CD4-positive, alpha-beta T cell treated with Interleukin-21 for 1 hour (primary cell): ENCODE measurements at places on chromosomes 13 and 19.

GRCh38 chr13:28137596-28137995 lies 749 bp upstream of the PAN3 start:
- DNase-seq: no peak

DNA sequence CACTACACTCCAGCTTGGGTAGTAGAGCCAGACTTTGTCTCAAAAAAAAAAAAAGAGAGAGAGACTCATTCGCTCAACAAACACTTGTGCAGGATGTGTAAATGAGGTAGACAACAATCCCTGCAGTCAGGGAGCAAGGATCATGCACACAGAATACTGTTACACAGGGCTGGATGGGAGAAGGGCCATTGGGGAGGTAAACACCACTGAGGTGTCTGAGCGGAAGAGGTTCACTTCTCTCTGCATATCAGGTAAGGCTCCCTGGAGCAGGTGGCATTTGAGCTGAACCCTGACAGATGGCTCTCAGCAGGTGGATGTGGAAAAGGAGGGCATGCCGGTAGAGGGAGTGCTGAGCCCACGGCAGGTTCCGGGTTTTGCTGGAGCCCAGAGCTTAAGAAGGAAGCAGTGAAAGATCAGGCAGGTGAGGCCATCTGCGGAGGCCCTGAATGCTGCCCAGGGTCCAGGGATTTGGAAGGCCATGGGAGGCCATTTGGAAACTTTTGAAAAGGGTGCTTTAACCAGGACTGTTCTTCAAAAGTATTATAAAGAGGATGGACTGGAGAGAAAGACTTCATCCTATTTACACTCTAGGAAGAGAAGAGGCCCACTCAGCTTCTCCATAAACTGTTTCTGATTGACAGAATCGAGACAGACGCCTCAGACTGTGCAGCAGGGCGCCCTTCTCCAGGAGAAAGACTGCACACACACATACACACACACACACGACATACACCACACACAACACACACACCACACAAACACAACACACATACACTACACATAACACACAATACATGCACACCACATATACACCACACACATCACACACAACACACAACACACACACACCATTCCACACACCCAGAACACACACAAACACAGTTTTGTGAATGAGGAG lies 199.4 kb downstream of the USP12 start:
- DNase-seq: no peak

DNA sequence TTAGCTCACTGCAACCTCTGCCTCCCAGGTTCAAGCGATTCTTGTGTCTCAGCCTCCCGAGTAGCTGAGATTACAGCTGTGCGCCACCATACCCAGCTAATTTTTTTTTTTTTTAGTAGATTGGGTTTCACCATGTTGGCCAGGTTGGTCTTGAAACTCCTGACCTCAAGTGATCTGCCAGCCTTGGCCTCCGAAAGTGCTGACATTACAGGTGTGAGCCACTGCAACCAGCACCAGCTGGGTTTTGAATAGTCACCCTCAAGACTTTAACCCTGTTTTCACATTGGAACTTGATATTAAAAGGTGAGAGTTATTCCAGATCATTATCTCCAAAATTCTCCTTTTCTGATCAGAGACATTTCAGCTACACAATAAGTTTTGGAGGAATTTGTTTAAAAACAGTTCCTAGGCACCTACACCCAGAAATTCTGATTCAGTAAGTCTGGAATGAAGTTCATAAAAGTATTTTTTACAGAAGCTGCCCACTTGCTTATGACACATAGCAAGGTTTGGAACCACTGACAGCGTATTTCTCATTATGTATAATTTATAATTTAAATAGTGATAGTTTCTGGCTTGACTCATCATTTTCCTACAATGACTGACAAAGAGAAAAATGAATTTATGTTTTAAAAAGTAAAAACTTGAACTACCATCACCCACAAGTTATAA lies 417.3 kb downstream of the DIAPH3 start:
- no peak for DNase-seq

DNA sequence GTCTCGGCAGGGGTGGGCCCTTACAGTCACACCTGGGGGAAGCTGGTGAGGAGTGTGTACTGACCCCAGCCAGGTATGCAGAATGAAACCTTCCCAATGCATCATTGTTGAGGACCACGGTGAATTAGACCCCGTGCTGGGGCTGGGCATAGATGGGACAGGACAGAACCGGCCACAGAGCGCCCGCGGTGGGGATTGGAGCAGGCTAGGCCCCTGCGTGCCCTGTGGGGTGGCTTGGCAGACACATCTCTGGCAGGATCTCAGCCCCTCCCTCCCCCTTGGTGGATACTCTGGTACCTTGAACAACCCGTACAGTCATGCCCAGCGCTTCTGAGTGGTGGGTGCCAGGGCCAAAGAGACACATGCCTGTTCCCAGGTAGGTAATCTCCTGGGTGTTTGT lies 200.6 kb downstream of the TEX29 start:
- no peak for DNase-seq
